ENCODE measurements at places on chromosomes 13 and 19.
A peak's percentile ranks its signal among the peaks of the same experiment; 100 is the strongest.

DNA sequence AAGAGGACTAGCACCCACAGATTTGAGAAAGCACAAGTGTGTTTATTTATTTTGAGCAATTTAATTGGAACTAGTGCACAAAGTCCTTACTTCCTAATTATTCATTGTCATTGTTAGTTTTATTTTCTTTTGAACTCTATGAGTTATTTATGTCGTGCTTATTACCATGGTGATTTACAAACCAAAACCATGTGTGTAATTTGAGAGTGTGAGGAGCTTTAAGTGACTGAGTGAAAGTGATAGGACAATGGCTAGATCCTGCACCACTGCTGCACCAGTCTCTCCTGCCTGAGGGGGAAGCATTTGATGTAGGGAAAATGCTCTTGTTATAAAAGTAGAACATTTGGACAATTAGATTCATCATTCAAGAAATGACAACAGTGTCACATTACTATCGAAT is 172.3 kb upstream of the KLF12 start:
- DNase-seq = no peak

DNA sequence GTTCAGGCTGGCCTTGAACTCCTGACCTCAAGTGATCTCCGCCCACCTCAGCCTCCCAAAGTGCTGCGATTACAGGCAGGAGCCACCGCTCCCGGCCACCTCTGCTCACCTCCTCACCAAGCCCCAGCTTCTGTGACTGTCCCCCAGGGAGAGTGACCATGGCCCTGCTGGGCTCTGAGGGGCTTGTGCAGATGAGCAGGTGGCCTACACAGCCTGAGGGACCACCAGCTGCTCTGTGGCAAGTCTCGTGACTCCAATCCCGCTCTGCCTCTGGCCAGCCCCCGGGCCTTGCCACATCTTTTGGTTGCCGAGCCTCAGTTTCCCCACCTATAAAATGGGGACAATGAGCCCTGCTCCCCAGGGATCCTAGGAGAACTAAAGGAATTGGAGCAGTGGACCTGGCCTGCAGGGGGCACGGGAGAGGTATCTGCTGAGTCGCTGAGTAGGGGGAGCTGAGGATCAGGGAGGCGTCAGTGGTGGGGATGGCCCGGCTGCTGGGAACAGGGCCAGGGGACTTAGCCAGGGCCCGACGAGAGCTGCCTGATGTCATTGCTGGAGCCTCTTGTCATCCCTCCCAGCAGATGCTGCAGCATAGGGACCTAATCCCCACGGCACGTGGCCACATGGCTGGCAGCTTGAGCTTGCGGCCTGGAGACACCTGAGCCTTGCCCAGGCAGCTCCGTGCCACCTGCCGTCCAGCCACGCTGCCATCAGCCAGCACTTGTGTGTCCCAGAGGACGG is 74.7 kb downstream of the GADD45B start:
- DNase-seq = peak; percentile 96

DNA sequence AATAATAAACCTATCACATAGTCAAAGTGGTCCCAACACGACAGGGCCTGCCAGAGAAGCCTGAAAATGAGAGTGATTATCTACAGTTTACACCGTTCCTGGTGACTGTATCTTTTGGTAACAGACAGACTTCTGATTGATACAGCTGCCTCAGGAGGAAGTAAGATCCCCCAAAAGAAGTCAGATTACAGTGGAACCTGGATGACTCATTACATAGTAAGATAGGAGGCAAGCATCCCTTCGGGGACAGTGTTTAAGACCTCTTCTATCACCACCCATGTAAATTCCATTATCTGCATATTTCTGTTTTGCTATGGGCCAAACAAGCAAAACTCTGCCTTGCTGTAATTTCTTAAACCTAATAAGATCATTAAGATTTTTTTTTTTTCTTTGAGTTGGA is 44.0 kb upstream of the FLT1 start:
- DNase-seq = no peak

- no peak for DNase-seq
Measured at GRCh38 chr13:112623051-112623711, 35.2 kb upstream of the TUBGCP3 start.

- no peak for DNase-seq
Measured at GRCh38 chr13:113411216-113412023, 41.9 kb downstream of the ADPRHL1 start.

DNA sequence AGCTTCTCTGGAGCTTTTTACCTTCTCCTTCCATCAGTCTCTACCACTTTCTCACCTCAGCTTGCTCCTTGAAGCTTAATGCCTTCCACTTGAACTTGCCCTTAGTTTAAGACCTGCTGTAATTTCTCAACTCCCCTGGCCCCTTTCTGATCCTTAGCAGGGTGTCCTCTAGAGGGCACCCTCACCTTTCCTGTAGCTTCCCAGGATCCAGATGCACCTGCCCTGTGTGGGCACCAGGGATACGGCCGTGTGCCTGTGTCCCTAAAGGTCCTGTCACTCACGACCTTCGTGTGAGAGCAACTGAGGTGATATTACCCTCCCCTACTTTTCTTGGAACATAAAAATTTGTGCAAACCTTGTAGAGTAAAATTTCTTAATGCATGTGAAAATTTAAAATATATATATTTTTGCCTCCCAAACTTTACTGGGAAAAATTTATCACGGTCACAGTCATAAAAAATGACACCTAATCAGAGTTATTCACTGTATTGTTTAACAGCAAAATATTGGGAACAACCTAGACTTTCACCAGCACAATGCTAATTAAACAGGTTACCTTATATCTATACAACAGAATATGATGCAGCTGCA is 46.4 kb downstream of the PSG3 start:
- DNase-seq = peak; percentile 13

GRCh38 chr13:111946214-111946613 is 120.7 kb upstream of the SOX1 start:
- DNase-seq = no peak

DNA sequence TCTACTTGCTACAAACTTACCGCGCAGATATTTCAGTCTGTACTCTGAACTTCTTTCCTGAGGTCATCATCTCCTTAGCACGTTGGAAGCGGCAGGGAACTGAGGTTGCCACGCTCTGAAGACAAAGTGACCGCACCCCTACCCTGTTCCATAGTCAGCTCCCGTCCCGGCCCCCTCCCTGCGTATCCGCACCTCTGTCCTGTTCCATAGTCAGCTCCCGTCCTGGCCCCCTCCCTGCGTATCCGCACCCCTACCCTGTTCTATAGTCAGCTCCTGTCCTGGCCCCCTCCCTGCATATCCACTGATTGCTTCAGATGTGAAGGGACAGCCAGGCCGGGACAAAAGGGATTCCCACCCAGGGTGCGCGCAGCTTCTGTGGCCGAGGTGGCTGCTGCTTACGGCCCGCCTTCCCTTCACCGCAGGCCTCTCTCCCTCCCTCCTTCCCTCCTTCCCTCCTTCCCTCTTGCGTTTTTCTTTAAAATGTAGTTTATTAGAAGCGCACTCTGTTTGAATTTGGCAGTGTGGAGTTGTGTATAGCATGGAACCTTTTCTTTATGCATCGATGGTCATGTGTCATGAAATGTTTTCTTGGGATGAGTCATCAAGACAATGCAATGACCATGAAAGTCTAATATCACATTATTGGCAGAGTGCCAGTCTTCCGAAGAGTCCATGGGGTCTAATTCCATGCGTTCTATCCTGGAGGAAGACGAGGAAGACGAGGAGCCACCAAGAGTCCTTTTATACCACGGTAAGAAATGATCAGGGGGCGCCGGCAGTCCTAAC is 21.9 kb upstream of the NDUFS7 start:
- DNase-seq = no peak

DNA sequence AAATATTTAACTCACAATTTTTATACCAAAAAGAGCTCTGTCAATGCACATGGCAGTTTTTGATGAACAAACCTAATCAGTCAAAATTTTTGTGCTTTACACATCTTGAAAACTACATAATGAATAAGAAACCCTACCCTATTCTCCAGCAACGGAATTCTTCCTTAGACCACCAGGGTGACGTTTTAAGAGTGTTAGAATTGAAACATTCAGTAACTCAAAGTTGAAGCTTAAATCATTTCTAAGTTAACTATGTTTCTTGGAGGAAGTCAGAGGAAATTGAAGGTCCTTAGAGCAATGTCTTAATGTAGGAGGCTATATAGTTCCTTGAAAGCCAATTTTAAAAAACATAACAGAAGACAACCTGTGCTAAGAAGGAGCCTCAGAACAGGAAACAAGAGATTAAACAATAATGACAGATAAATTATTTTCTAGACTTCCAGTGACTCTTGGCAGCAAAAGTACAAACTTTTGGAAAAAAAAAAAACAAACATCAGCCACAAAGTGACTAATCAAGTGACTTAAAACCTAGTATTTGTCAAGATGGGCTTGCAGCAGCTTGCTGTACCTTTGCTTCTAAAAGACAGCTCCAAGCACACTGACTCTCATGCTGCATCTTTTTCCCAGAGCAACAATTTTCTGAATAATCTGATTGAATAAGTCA is 6.2 kb downstream of the SPRY2 start:
- no peak for DNase-seq

- peak; percentile 44 for DNase-seq
Measured at GRCh38 chr19:4534836-4535658, at the start of gene PLIN5. Gene PLIN5 (minus strand): TSS chr19:4535224. CDS start chr19:4534074, 1,150 bp downstream.

- no peak for DNase-seq
Measured at GRCh38 chr19:28612275-28612769, 600.6 kb downstream of the UQCRFS1 start.

Data from SHP77 treated with DMSO at 0.1 percent for 48 hours (cell line).